Neural crest cell (in vitro differentiated cells): ENCODE measurements at places on chromosomes 12 and 14. TPM values are rescaled to one million over a fixed set of nuclear protein-coding genes. Genes with fewer than 3 reads are reported as not detected.

DNA sequence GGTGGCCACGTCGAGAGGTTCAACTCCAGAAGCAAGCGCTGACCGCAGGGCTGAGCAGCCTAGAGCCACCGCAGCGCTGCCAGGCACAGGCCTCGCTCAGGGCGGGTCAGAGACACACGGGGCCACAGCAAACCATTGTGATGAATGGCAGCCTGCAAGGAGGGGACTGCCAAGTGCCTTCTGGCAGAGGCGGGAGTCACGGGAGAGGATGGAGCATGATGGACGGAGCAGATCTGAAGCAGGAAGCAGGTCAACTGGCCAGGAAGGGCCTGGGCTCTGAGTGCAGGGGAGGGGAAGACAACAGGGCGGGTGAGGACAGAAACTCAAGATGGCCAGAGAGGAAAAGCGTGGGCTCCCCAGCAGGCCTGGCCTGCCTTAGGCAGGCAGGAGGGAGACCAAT, 49.8 kb downstream of the CDC42BPB start:
- no peak for DNase-seq

Gene CLEC1B
- total RNA-seq: not detected in 2 replicates

DNA sequence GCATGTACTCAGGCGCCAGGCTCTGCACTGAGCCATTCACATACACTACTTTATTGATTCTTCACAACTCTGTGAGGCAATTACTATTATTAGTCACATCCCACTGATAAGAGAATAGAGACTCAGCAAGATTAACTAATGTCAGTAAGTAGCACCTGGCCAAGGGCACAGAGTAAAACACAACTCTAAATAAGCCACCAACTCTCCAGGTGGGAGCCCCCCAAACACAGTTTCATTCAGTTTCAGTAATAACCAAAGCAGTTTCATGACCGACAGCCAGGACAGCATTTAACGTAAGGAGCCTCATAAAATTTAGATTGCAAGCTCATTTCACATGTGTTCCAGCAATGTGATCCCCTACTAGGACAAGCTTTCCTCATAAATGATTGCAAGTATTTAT, 323.1 kb upstream of the CCDC196 start:
- DNase-seq: no peak

DNA sequence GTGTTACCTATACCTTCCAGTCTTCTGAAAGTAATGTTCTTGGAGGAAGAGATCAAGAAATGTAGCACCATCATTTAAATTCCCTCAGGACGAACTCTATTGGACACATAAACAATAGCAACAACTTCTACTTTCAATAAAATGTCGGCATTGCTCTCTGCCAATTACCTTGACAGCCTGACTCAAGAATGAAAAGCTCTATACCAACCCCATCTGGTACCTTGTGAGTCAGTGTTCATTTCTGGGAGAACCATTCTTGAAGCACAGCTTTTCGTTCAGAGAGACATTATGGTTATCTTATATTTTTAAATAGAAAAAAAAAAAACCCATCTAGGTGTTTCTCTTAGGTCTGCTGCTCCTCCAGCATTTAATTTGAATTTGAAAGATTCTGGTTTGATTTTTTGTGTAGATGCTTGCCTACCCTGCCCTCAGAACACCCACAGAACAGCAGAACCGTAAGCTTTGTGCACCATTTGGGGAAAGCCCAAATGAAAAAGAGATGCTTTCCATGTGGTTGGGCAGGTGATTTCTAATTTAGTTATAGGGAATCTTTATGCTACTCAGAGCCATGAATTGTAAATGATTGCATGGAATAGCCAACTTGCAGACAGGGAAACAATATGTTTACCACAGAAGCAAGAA, 156.0 kb downstream of the SAMD4A start:
- no peak for DNase-seq

- DNase-seq: no peak
Measured at GRCh38 chr12:114913871-114914801, 230.2 kb upstream of the TBX3 start.

Gene MLXIP
- 39.8 and 44.5 TPM in 2 replicates for total RNA-seq

GRCh38 chr14:103542605-103543088, 13.7 kb downstream of the TRMT61A start:
- peak; percentile 83 for DNase-seq

- DNase-seq: no peak
Measured at GRCh38 chr14:73746520-73747378, 32.6 kb upstream of the PNMA1 start.

DNA sequence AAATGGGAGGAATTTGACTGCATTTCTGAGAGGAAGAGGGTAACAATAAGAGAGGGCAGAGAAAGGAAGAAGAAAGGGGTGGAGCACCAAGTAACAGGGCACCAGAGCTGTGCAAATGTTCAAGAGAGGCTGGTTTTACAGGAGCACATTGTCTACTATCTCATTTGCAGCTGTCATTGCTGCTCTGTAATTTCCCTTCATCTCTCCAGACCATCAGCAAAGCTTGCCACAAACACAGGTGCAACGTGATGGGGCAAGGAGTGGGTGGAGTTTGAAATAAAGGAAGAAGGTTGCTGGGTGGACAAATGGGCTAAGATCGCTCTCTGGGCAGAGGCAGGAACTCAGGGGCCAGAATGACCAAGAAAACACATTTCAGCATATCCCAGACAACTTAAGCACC, 47.9 kb upstream of the PLEKHG6 start:
- DNase-seq: no peak

GRCh38 chr14:24595073-24595808, 14.2 kb downstream of the GZMH start:
- DNase-seq: no peak

DNA sequence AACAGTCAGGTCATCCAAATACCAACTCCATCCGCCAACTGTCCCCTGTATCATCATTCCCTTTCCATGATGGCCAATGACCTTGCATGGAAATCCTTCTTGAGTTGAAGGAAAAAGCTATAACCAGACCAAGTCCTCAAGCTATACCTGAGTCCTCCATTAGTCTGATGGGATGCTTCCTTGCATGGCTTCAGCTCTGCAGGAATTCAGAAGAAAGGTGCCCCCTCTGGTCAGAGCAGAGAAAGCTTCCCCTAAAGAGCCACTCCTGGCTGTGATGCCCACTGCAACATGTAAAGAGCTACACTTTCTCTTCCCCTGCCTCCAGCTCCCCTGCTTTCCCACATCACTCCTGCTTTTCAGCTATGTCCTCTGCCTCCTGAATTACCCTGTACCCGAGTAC, 43.1 kb upstream of the FKBP4 start:
- DNase-seq: no peak

Gene DTX1
- total RNA-seq: 8.1 and 8.4 TPM in 2 replicates

- DNase-seq: no peak
Measured at GRCh38 chr12:67910360-67911274, 78.6 kb upstream of the IFNG-AS1 start.

DNA sequence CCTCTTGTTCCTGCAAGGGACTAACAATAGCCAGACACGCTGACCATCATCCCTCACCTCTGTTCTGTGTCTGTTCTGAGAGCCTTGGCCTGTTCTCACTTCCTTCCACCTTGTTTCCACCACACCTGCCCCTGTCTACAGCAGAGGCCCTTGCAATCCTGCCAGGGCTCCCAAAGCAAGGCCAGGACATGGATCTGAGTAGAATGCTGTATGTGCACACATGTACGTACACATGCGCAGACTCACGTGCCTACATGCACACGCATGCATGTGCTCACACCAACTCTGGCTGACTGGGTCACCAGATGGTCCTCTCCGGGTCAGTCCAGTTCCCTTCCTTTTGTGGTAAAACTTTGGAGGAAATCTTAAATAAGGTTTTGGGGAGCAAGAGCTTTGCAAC, 133.0 kb upstream of the C14orf180 start:
- DNase-seq: no peak

GRCh38 chr12:109448707-109449390, 28.3 kb downstream of the KCTD10 start:
- DNase-seq: no peak

GRCh38 chr14:65179918-65180724, 77.8 kb upstream of the MAX start:
- no peak for DNase-seq

- DNase-seq: no peak
Measured at GRCh38 chr12:111570084-111570961, 28.8 kb downstream of the ATXN2 start.

Gene NGB
- not detected in 2 replicates for total RNA-seq

- DNase-seq: no peak
Measured at GRCh38 chr12:110254971-110255540, 26.0 kb upstream of the ATP2A2 start.

DNA sequence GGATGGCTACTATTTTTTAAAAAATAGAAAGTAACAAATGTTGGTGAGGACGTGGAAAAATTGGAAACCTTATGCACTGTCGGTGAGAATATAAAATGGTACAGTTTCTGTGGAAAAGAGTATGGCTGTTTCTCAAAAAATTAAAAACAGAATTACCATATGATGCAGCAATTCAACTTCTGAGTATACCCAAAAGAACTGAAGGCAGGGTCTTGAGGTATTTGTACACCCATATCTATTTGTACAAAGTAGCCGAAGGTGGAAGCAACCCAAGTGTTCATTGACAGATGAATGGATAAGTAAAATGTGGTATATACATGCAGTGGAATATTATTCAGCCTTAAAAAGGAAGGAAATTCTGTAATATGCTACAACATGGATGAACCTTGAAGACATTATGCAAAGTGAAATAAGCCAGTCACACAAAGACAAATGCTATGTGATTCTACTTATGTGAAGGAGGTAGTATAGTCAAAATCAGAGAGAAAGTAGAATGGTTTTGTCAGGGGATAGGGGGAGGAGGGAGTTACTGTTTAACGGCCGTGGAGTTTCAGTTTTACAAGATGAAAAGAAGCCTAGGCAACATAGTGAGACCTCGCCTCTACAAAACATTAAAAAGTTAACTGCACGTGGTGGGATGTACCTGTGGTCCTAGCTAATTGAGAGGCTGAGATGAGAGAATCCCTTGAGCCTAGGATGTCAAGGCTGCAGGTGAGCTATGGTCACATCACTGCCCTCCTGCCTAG, 38.4 kb upstream of the CCT2 start:
- no peak for DNase-seq

GRCh38 chr12:22709292-22709691, 84.3 kb downstream of the ETNK1 start:
- no peak for DNase-seq

Gene MYF5
- not detected in 2 replicates for total RNA-seq

Gene FKBP3
- 144 and 149 TPM in 2 replicates for total RNA-seq

Gene PIK3C2G
- not detected in 2 replicates for total RNA-seq

Gene LPAR5
- total RNA-seq: not detected in 2 replicates

- DNase-seq: no peak
Measured at GRCh38 chr12:104582739-104583138, 126.0 kb downstream of the CHST11 start.

DNA sequence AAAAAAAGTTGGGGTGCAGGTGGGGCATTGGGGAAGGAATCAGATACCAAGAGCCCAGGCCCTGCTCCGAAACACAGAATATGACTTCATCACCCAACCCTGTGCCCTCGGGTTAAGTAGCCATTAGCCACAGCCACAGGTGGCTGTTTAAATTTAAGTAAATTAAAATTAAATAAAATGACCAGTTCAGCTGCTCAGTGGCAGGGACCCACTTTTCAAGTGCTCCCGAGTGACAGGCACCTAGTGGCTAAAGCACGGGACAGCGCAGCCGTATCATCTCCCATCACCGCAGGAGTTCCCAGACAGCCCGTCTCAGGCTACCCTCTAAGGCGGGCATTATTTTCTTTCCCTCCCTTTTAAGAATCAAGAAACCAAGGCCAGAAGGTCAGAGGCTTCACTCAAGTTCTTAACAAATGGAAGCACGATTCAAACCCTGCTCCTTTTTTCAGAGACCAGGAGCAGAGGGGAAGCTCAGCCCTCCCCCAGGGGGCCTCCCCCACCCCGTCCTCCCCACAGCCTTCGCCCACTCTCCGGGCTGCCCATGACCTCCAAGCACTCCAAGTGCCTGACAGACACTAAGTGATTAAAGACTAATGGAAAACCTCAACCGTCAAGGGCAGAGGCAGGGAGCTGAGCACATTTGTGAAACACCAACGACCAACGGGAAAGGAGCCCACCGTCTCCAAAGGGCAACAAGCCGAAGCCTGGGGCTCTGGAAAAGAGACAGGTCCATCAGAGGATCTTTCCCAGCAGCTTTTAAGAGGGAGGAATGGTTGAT, 5.2 kb downstream of the NCOR2 start:
- no peak for DNase-seq

Gene SLC10A1
- total RNA-seq: not detected in 2 replicates
